Vagina (tissue), 2 donors: ENCODE measurements at places on chromosomes 1 and 21.

DNA sequence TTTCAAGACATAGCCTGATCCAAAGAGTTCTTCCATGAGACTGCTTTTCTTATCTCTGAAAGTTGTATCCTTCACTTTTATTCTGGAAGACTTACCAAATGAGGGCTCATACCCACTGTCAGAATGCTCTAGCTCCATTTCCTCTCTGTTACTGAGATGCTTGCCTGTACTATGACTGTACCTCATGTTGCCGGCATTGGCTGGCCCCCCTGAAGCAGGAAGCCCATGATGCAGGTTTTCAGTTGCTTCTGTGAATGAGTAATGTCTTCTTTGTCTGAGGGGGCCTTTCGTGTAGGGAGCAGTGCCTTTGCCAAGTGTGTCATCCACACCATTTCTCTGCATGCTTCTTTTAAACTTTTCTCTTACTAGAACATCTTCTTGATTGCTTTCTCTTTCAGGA lies 39.5 kb downstream of the LCA5L start:
- DNase-seq, result no peak

DNA sequence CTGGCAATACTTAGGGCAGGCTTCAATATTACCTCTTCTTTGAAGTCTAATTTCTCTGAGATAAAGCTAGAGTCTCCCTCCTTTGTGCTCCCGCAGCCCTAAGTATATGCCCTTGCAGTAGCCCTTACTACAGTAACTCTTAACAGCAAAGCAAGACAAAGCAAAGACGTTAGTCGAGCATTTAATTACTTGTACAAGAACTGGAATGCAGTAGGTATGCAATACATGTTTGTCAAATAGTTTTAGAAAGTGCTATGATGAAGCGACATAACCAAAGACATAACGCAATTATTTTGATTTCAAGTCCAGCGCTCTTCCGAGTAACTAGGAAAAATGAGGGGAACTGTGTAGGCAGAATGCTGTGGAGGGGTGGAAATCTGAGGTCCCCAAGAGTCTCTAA lies 1.6 kb downstream of the P3H1 start:
- DNase-seq, result no peak

- DNase-seq, result no peak
These were observed 1788.1 kb downstream of the BRINP3 start for GRCh38 chr1:188689542-188689941.

DNA sequence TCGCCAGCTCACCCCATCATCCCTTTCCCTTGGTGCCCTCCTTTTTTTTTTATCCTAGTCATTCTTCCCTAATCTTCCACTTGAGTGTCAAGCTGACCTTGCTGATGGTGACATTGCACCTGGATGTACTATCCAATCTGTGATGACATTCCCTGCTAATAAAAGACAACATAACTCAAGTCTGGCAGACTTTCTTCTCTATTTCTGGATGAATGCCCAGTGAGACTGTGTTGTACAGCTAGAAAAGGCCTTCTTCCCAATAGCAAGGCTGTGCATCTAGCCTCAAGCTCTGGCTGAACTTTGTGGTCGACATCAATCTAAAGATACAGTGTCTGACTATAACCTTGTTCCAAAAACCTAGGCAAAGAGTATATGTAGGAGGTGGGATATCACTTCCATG lies 6.4 kb downstream of the IL24 start:
- DNase-seq, result no peak

- DNase-seq, result no peak
These were observed 13.0 kb upstream of the SERINC2 start for GRCh38 chr1:31399976-31400375.

GRCh38 chr1:7579016-7579415 lies 192.1 kb upstream of the VAMP3 start:
- DNase-seq, result no peak

GRCh38 chr1:117794073-117794472 lies 135.3 kb downstream of the GDAP2 start:
- DNase-seq, result no peak

DNA sequence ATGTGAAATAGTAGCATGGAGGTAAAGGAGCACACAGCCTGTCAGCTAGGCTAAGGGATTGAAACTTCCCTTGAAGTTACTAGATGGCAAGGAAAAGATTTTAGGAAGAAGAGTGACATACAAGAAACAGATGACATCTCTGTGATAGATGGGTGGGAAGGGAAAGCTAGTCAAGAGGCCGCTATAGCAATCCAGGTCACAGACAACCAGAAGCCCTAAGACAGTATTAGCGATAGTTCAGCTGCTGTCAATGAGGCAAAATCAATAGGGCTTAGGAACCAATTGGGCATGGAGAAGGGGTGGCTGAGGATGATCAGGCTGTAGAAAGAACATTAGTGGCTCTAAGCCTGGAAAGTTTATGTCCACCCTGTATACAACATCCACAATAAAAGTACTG lies 111.1 kb downstream of the GLUL start:
- no peak for DNase-seq

GRCh38 chr1:58367217-58367616 lies 179.3 kb downstream of the OMA1 start:
- DNase-seq, result no peak

- no peak for DNase-seq
These were observed 63.8 kb downstream of the LMO4 start for GRCh38 chr1:87392248-87393192.

DNA sequence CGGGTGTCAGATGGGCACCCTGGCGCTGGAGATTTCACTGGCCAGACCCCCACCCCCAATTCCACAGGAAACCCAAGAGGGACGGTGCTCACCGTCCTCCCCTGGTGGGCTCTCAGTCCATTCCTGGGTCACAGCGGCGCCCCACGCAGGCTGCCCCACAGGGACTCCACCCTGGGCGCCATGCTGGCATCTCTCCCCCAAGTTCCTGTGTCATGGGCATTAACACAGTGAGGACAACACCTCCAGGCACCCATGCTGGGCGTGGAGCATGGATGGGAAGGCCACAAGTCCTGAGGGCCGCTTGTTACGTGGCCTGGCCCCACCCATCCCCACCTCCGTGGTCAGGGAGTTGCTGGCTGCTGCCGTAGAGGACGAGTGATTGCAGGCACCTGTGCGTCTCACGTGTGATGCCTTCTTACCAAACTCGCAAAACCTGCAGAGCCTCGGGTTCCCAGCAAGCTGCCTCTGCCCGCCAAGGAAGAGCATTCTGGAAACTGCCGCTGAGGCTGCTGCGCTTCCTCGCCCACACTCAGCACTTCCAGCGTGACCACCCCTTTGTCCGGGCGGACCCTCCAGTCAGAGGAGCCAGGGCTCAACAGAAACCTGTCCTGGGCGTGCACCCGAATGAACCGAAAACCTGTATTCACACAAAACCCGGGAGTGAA lies 60.3 kb downstream of the SLX9 start:
- no peak for DNase-seq

DNA sequence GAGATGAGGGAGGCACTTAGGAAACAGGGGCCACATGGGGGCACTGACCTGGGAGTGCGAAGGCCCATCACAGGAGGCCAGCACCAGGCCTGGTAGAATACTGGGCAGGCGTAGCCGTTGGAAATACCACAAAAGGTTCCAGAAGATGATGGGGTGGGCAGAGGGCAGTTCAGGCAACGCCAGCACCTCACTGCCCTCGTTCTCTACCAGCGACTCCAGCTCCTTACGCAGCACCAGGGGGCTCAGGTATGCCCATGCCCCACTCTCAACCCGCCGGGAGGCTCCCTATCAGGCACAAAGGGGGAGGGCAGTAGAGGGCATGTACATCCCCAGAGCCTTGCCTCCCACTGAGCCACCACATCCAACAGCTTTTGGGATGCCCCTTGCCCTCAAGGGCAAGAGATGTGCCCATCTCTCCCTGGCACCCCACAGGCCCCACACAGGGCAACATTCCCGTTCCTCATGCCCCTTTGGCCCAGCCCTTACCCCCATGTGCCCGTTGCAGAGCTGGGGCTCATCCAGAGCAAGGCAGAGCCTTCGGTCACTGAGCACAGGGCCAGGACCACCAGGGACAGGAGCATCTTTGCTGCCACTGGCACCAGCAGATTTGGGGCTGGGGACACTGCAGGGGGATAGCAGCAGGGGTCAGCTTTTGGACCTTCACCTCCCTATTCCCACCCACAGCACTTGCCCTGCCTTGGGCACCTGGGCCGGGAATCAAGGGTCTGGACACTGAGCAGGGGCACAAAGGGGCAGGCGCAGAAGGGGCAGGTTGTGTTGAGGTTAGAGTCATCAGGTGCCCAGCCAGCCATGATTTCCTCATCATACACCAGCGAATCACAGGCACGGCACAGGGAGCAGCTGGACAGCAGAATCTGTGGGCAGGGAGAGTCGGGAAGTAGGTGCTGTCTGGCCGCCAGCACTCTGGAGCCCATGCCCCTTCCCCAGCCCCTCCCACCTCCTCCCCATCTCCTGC lies 9.7 kb upstream of the GATAD2B start:
- DNase-seq, result no peak
